ENCODE measurements at places on chromosomes 16 and 17. TPM values are rescaled to one million over a fixed set of nuclear protein-coding genes. Genes with fewer than 3 reads are reported as not detected.

GRCh38 chr17:18224387-18225120 is 881 bp upstream of the LLGL1 start:
- DNase-seq = peak; percentile 35

GRCh38 chr16:81523387-81524115 is 78.9 kb downstream of the CMIP start:
- peak; percentile 86 for DNase-seq

GRCh38 chr17:73349138-73349537 is 37.3 kb upstream of the CDC42EP4 start:
- DNase-seq = peak; percentile 32

DNA sequence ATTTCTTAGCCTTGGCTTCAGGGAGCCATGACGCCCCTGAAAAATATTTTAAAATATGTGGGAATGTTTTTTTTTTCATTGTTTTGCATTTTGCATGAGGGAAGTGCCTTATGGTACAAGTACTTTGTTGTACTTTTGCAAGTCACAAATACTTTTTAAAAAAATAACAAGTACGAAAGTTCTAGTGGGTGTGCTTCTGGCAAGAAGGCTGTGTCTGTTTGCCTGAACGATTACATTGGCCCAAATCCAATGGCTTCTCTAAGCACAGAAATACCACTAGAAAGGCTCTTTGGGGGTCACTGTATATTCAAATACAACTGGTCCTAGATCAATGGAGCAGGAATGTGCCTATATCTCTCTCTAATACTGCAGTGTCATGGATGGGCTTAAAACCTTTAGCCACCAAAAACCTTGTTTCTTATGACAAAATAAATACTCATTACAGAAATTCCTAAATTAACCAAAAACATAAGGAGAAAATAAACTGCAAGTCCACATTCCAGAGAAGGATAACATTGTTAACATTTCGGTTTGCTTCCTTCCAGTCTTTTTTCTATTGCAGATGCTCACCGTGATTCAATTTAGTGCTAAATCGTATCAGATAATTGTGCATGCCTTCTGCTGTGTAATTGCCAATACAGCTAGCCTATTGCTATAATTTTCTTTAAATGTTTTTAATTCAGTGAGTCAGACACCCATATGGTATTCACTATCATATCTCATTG is 97.4 kb downstream of the VAT1L start:
- peak; percentile 51 for DNase-seq

- no peak for DNase-seq
These were observed 84.0 kb upstream of the TNRC6C start for GRCh38 chr17:77874303-77875050.

- no peak for DNase-seq
These were observed 220.8 kb upstream of the TNRC6C start for GRCh38 chr17:77737442-77738265.

Gene CLDN6
- 1.1 TPM for total RNA-seq

Data from fibroblast of the aortic adventitia (primary cell).